ENCODE measurements at places on chromosomes 5 and 9. TPM values are rescaled to one million over a fixed set of nuclear protein-coding genes. Genes with fewer than 3 reads are reported as not detected.

GRCh38 chr9:4168526-4168925 is 131.3 kb downstream of the GLIS3 start:
- H3K4me1 ChIP-seq, result no peaks in the 10 kb centered on the region
- no peaks in the 10 kb centered on the region for H3K27me3 ChIP-seq
- no peaks in the 10 kb centered on the region for H3K36me3 ChIP-seq
- no peak for DNase-seq
- H3K27ac ChIP-seq, result no peak overlapping the region

- no peaks in the 10 kb centered on the region for H3K36me3 ChIP-seq
- H3K4me1 ChIP-seq, result peaks cover 38% of the 10 kb centered on the region
- no peaks in the 10 kb centered on the region for H3K27me3 ChIP-seq
- peak; percentile 71 for DNase-seq
Measured at GRCh38 chr9:77977210-77977611, 54.4 kb downstream of the GNAQ start.

GRCh38 chr9:87973730-87974292 is 522 bp downstream of the CDK20 start:
- no peak for DNase-seq
- peaks cover 11% of the 10 kb centered on the region for H3K36me3 ChIP-seq
- peaks cover 17% of the 10 kb centered on the region for H3K4me1 ChIP-seq
- H3K27ac ChIP-seq, result peak overlapping the region; percentile 34
- H3K4me3 ChIP-seq, result peak overlapping the region; percentile 67

DNA sequence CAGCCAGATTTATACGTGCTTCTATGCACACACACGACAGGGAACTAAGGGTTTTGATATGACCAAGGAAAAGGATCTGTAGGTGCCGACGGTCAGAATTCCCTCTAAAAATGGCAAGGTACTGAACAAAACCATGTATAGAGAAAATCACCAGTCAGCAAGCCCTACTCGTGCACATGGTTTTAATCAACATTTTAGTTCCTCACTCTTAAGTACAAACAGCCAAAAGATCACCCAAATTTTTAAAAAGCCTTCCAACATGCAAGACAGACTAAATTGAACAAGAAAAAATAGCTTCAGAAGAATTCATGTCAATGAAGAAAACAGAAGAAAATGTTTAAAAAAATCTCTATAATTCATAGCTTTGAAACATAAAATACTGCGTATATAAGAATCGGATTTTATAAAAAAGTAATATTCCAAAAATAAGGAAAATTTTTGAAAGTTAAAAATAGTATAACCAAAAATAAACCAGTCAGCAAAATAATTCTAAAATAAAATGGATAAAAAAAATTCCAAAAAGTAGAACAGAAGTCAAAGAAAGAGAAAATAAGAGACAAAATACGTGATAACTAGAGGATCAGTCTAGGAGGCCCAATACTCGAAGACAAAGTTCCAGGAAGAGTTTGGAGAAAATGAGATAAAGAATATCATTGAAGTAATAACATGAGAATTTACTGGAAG is 43.0 kb upstream of the KCNV2 start:
- H3K4me3 ChIP-seq, result no peak overlapping the region
- no peak for DNase-seq
- no peaks in the 10 kb centered on the region for H3K36me3 ChIP-seq
- no peak overlapping the region for H3K27ac ChIP-seq

GRCh38 chr5:36054647-36055046 is 12.0 kb downstream of the UGT3A2 start:
- DNase-seq, result no peak
- no peaks in the 10 kb centered on the region for H3K36me3 ChIP-seq
- H3K4me3 ChIP-seq, result no peak overlapping the region
- no peaks in the 10 kb centered on the region for H3K27me3 ChIP-seq
- H3K4me1 ChIP-seq, result peaks cover 2% of the 10 kb centered on the region
- no peak overlapping the region for H3K27ac ChIP-seq

Gene DENND1A
- total RNA-seq, result 15.8 TPM

Gene CLPTM1L
- total RNA-seq, result 62.6 TPM

Gene CLIC3
- 159 TPM for total RNA-seq

Gene ORM1
- 59.2 TPM for total RNA-seq

DNA sequence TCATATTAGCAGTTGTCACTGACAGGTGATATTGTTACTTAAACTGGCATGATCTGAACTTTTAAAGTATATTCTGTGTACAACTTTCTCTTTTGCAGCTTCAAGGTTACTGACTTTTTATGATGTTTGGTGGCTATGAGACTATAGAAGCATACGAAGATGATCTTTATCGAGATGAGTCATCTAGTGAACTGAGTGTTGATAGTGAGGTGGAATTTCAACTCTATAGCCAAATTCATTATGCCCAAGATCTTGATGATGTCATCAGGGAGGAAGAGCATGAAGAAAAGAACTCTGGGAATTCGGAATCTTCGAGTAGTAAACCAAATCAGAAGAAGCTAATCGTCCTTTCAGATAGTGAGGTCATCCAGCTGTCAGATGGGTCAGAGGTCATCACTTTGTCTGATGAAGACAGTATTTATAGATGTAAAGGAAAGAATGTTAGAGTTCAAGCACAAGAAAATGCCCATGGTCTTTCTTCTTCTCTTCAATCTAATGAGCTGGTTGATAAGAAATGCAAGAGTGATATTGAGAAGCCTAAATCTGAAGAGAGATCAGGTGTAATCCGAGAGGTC is 5.9 kb downstream of the ZCCHC7 start:
- peaks cover 13% of the 10 kb centered on the region for H3K36me3 ChIP-seq
- DNase-seq, result no peak
- H3K27ac ChIP-seq, result no peak overlapping the region
- peaks cover 17% of the 10 kb centered on the region for H3K4me1 ChIP-seq
- no peak overlapping the region for H3K4me3 ChIP-seq
